ENCODE measurements at places on chromosomes 12 and 14.

DNA sequence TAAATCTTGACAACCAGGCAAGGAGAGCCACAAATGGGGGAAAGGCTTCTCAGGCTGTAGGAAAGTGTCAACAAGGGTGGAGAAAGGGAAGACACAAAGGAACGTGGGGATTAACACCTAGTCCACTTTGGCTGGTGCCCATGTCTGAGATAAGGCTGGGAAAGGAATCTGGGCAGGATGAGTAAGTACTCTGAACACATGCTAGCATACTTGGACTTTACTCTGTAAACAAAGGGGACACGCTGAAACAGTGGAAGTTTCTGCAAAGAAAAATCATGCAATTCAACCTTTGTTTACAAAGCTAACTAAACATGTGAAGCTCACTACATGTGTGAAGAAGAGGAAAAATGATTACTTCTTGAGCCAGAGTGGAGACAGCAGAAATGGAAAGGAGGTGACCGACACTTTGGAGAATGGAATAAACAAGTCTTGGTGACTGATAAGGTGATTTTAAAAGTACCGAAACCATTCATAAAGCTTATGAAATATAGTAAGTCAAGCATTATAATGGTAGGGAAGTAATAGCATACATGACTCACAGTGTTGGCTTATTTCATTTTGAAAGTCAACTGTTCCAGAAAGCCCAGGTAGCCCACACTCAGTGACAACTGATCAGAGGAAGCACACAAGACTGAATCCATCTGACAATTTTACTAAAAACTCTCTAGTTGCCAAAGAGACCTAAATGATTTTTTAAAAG is 13.2 kb downstream of the CPNE8 start:
- no peak for DNase-seq

- DNase-seq: no peak
Measured at GRCh38 chr12:47891356-47891755, 13.4 kb downstream of the VDR start.

DNA sequence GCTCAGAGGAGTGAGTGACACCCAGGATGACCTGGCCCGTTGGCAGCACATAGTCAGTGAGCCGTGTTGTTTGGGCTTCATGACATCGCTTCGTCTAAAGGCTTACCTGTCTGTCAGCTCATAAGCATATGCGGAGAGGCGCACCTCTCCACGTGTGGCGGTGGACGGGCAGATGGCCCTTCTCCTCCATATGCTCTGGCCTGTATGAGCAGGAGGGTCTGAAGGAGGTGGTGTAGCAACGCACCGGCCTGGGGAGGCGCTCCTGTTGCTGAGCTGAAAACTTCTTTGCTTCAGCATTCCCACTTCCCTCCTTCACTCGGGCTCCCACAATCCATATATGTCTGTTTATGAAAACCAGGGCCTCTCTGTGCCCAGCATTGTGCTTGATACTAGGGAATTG is 186.1 kb downstream of the TSPAN9 start:
- DNase-seq: no peak

DNA sequence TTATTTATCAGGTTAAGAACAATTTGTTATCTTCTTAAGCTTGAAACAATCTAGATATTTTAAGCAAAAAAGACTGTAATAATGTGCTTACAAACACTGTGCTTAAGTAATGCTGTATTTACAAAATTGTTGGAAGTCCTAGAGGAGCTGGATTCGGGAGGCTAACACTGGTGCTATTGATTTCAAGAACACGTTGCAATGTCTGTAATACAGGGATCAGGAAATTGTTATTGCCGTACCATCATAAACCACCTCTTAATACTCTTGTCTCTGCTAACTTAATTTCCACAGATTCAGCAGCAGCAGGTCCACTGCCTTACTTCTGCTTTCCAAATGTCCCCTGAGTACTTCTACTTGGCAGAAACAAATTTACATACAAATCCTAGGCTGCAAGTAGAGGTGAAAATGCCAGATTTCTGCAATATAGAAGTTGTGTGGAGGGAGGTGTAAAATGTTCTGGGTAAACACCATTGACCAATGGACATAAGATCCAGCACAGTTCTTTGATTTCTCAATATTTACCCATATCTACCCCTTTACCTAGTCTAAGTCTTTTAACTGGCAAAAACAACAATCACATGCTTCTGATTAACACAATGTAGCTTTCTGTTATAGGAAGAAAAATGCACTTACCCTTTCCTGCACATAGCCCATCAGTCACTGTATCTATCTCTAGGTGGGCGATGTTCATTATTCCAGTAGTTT is 663.4 kb downstream of the TMTC2 start:
- DNase-seq: no peak

- DNase-seq: no peak
Measured at GRCh38 chr14:69543341-69544115, 31.1 kb downstream of the CCDC177 start.

GRCh38 chr12:69330475-69331473 is 17.4 kb upstream of the LYZ start:
- DNase-seq: no peak

DNA sequence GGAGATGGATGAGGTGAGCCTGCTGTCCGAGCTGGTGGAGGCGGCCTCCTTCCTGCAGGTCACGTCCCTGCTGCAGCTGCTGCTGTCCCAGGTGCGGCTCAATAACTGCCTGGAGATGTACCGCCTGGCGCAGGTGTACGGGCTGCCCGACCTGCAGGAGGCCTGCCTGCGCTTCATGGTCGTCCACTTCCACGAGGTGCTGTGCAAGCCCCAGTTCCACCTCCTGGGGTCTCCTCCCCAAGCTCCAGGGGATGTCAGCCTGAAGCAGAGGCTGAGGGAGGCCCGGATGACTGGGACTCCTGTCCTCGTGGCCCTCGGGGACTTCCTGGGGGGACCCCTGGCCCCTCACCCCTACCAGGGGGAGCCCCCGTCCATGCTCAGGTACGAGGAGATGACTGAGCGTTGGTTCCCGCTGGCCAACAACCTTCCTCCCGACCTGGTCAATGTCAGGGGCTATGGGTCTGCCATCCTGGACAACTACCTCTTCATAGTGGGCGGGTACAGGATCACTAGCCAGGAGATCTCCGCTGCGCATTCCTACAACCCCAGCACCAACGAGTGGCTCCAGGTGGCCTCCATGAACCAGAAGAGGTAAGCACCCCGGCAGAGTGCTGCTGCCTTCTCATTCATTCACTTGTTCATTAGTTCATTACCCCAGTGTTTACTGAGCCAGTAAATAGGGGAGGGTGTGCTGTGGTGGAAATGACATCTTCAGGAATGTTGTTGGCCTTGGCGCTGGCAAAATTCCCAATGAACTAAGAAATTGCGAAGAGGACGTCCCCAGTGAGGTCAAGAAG is 774 bp upstream of the MANSC4 start:
- no peak for DNase-seq

GRCh38 chr14:30462358-30462757 is 96.6 kb upstream of the G2E3 start:
- peak; percentile 23 for DNase-seq

- no peak for DNase-seq
Measured at GRCh38 chr14:89276424-89276975, 140.5 kb downstream of the FOXN3 start.

GRCh38 chr12:109494348-109494881 is 17.0 kb downstream of the UBE3B start:
- no peak for DNase-seq

- no peak for DNase-seq
Measured at GRCh38 chr12:72098622-72099021, 160.0 kb downstream of the TPH2 start.

DNA sequence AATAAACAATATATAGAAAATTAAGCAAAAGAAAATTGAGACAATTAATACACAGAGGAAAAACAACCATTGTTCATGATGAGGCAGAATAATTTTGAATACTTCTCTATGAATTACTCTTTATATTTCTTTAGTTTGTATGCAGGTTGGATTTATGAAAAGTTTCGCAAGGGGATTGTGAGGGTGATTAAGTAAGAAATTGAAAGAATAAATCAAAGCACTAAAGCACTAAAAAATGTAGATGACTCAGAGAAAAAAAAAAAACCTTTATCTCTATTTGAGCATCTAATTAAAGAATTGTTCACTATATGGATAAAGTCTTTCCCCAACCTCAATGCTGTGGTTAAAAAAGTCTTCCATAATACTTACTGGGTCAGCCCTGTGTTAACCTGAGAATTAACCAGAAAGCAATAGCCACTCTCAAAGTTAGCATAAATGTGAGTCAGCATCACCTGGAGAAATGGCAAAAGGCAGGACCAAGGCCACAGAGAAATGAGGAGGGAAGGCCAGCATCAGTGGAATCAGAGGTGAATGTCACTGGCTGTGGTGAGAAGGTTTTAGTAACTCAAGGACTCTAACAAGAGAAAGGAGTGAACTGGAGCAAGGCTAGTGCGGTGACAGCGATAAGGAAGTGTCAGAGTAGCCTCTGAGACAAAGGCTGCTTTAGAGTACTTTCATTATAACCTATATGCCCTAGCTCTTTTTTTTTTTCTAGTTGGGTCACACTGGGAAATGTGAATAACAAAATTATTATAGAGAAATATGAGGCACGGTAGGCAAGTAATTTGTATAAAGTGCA is 310.4 kb downstream of the KCNC2 start:
- DNase-seq: no peak

DNA sequence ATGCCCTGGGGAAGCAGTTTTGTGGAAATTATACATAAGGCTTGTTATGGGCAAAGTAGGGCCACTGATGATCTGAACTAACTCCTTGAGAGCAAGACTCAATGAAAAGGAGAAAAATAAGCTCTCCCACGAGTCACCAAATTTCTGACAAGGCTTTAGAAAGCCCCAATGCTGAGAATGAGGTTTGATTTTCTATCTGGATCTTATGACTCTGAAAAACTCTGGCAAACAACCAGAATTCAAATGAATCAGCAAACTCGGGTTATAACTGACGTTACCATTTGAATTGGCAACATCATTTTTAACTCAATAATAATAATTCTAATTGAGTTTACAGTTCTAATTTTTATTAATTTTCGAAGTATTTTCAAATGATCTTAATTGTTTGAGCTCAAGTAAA is 79.1 kb downstream of the KCNK10 start:
- DNase-seq: no peak

DNA sequence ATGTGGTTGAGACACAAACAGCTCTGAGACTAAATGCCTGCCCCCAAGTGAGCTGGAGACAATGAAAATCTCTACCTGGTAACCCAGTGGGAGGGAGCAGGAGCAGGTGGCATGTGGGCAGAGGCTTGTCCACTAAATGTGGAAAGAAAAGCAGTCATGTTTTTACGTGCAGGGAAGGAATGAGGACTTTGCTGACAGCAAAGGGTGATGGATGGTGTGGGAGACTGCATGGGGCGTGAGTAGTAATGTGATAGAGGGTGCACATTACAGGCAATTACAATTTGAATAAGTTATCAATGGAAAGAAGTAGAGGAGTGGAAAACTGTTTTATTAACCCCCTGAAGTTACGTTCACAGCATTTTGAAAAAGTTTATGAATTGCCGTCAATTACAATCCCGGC is 176.6 kb downstream of the NRXN3 start:
- no peak for DNase-seq

DNA sequence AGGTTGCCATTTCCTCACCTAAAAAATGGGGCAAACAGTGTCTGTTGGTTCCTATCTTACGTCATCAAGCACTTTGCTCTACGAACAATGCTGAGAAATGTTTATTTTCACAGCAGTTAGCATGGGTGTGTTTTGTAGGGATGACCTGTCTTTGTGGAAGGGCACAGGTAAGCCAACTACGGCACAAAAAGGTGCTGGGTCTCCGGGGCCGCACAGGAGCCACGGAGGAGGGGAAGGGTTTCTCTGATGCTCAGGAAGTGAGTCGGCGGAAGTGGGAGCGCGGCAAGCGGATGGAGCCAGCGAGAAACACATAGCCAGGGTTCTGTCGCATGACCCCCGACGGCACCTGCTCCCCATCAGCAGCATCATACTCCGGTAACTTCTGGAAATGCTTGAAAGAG is 65.6 kb upstream of the TCL1B start:
- peak; percentile 49 for DNase-seq

DNA sequence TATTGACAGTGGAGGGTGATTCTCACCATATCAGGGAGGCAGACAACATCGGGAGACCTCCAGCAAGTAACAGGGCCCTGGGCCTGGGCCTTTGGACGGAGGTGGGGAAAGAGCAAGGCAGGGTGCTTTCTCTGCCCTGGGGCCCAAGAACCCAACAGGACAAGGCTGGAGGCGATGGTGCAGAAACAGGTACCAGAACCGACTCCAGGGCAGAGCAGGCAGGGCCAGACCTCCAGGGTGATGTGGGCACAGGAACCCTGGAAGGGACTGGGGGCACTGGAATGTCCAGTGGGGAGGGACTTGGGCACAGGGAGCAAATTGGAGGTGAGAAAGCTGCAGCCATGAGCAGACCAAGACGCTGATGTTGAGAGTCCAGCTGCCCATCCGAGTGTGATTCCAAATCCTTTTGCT is 44.4 kb downstream of the PRMT8 start:
- DNase-seq: no peak

GRCh38 chr12:38713294-38713693 is 192.1 kb downstream of the CPNE8 start:
- DNase-seq: no peak

- DNase-seq: no peak
Measured at GRCh38 chr12:91140026-91140931, 29.0 kb upstream of the LUM start.

GRCh38 chr12:16586350-16587109 is 19.4 kb downstream of the LMO3 start:
- DNase-seq: no peak

DNA sequence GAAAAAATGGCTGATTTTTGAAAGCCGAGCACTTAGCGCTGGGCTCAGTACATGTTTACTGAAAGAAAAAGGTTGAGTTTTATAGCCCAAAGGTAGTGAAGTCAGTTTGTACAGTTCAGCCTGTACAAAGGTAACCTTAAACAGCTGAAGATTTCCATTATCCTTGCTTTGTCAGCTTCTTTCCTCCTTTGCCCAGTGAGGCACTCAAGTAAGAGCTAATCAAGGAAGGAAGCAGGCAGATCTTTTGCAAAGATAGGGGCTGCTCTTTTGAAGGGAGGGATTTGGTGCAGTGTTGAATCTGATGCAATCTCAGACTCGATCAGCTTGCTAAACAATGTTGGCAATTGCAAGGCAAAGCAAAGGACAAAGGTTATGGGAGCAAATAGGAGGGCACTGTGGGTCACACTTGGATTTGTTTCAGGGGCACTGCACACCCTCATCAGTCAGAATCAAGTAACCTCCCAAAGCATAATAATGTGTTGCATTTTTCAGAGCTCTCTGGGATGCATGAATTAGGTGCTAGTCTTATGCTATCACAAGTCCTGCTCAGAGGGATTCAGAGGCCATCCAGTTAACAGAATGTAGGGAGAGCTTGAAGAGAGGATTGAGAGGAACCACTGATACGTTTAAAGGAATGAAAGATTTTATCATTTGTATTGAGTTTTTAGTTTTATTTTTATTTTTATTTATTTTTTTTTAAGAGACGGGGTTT is 44.4 kb downstream of the ANO6 start:
- no peak for DNase-seq

DNA sequence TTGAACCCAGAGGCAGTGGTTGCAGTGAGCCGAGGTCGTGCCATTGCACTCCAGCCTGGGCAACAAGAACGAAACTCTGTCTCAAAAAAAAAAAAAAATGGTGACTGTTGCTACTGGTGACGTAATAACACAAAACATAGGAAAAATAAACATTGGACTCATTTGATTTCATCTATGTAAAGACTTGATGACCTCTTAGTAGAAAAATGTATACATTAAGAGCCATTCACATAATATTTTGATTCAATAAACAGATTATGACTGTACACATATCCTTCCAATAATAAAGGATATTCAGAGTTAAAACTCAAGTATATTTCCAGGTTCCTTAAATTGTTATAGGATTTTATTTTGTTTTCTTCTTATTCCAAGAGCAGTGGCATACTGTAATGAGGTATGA is 65.7 kb upstream of the AEBP2 start:
- DNase-seq: no peak

Measured in NCI-H748 treated with DMSO at 0.1 percent for 48 hours (cell line).